AG04450 (cell line): ENCODE measurements at places on chromosomes 16 and 17. TPM values are rescaled to one million over a fixed set of nuclear protein-coding genes. Genes with fewer than 3 reads are reported as not detected.

The GPATCH8 gene
- 16.3 and 16.4 TPM in 2 replicates for polyA plus RNA-seq

- DNase-seq: no peak
Measured at GRCh38 chr16:68707340-68708152, 29.5 kb upstream of the CDH1 start.

DNA sequence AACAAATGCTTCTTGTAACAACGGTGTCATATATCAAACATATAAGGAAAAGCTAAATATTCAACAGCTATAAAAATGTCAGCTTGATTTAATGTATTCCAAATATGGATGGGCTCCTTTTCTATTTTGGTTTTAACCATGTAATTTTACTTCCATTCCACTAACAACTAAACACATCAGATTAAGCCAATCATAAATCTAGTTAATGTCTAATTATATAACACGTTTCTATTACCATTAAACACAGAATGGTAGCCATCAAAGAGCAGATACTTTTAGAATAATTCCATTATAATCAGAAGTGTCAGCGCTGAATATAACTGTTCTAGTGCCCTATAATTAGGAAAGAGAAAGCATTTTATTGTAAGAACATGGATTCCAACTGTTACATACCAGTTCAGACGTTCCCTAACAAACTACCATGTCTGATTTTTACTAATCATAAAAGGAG is 10.0 kb downstream of the CMC2 start:
- no peak for DNase-seq

The RAC3 gene
- polyA plus RNA-seq: 12.9 and 18.7 TPM in 2 replicates

- DNase-seq: no peak
Measured at GRCh38 chr17:52138752-52139151, 19.8 kb downstream of the CA10 start.

The HOXB4 gene
- polyA plus RNA-seq: 5.8 and 6.1 TPM in 2 replicates

GRCh38 chr17:64978138-64978537 is 58.9 kb upstream of the LRRC37A3 start:
- no peak for DNase-seq

The TPSD1 gene
- polyA plus RNA-seq: not detected in 2 replicates

- DNase-seq: no peak
Measured at GRCh38 chr16:1430759-1431496, at the start of gene PERCC1. PERCC1 (plus strand) TSS chr16:1431078; CDS start chr16:1432594, 1,516 bp downstream.

- peak; percentile 32 for DNase-seq
Measured at GRCh38 chr16:87060034-87060986, 256.9 kb downstream of the C16orf95 start.

- DNase-seq: no peak
Measured at GRCh38 chr17:53321651-53322050, 501.1 kb upstream of the KIF2B start.

GRCh38 chr16:4147236-4147635 is 31.0 kb upstream of the ADCY9 start:
- no peak for DNase-seq

- DNase-seq: no peak
Measured at GRCh38 chr17:79799174-79799537, 2.3 kb upstream of the CBX8 start.

DNA sequence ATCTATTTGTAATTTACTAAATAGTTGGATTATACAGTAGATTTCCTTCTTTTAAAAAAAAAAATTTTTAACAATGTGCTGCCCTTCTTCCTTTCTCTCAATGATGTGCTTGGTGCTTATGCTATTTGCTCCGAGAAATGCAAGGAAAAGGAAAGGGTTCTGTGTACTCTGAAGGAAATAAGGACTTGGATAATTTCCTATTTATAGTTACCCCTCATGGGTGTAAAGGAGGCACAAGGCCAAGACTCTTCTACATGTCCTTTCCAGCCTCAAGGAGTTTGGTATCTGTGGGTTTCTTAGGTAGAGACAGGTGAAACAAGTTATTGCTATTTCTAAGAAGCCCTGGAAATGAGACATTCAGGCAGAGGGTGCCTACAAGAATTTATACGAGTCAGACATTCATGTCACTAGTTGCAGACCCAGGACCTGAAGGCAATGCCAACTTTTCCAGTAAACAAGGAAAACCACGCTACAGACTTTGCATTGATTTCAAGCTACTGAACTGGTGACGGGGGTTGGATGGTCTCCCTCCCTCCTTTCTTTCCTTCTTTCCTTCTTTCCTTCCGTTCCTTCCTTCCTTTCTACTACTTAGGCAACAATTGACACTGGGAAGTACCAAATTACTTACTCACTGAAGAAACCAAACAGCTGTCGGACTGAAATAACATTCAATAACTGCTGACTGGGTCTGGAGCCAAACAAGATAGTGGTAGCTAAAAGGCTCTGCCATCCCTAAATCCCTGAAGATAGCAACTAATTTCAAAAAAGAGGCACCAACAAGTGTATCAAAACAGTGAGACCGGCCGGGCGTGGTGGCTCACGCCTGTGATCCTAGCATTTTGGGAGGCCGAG is 33.8 kb upstream of the GHDC start:
- no peak for DNase-seq

DNA sequence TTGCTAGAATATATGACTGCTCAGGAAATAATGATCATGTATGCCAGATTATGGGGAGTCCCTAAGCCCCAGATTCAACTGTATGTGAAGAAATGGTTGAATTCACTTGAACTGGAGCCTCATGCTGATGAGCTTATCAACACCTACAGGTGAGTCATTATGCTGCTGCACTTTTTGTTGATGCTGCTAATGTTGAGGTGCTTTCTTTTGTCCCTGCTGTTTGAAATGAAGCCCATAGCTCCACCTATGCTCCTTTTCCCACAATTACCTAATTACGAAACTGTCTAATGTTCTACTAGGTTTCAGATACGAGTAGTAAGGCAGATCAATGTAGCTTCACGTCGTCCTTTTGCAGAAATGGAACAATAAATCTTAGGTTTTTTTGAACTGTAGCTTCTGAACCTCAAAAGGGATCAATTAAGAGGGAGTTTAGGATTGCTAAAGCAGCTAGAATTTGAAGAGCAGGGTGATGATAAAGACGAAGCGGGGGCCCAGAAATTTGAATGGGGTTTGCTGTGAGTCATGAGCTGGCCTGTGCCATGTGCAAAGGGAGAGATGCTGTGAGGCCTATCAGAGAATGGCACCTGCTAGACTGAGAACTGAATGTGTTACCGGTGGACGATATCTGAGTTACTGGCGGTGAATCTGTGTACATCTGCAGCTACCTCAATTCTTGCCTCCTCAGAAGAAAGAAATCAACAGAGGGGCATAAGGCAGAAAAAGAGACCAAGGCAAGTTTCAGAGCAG is 6.1 kb upstream of the UQCRC2 start:
- DNase-seq: no peak

The ZFPM1 gene
- 0.20 TPM in 2 replicates for polyA plus RNA-seq

The CACNB1 gene
- 3.2 and 3.7 TPM in 2 replicates for polyA plus RNA-seq

- DNase-seq: no peak
Measured at GRCh38 chr17:59349178-59349577, 17.7 kb downstream of the YPEL2 start.

The C1QTNF8 gene
- not detected in 2 replicates for polyA plus RNA-seq

The PRAC1 gene
- polyA plus RNA-seq: not detected in 2 replicates

DNA sequence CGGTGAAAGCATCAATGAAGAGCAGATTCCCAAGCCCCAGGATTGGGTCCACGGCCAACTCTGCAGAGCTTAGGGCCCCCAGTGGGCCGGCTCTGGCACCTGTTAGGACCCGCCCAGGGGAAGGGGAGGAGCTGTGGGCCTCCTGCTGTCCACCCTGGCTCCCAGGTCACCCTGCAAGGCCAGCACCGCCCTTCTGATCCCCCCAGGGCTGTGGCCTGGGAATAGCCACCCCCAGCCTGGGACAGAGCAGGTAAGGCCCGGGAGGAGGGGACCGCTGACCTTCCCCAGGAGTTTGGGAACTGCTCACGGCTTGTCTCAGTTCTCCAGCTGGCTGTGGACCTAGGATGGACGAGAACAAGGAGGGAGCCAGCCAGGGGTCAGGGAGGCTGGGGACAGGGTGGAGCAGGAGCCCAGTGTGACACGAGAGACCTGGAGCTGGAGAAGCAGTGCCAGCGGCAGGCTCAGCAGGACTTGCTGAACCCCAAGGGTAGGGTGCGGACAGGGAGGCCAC is 39.3 kb upstream of the SLC38A10 start:
- no peak for DNase-seq

The MAP2K3 gene
- polyA plus RNA-seq: 13.7 and 24.0 TPM in 2 replicates

The XYLT1 gene
- polyA plus RNA-seq: 6.7 and 9.2 TPM in 2 replicates

GRCh38 chr17:59332749-59333377 is 1.4 kb downstream of the YPEL2 start:
- DNase-seq: no peak

- DNase-seq: no peak
Measured at GRCh38 chr16:10943064-10943353, 741 bp upstream of the DEXI start.

The KRT10 gene
- polyA plus RNA-seq: 35.4 and 35.8 TPM in 2 replicates

- DNase-seq: no peak
Measured at GRCh38 chr16:10529895-10530669, 50.3 kb downstream of the EMP2 start.

GRCh38 chr16:84758627-84759026 is 58.8 kb downstream of the USP10 start:
- DNase-seq: no peak

- no peak for DNase-seq
Measured at GRCh38 chr16:24478401-24478800, 61.0 kb upstream of the RBBP6 start.

The MAZ gene
- 58.4 and 79.6 TPM in 2 replicates for polyA plus RNA-seq

The PIPOX gene
- 0.74 and 0.79 TPM in 2 replicates for polyA plus RNA-seq

GRCh38 chr17:30000755-30001257 is 59.4 kb downstream of the EFCAB5 start:
- DNase-seq: no peak

GRCh38 chr16:74462361-74462760 is 41.1 kb upstream of the CLEC18B start:
- DNase-seq: no peak

The MMP15 gene
- polyA plus RNA-seq: 0.60 and 0.88 TPM in 2 replicates

The CCDC200 gene
- not detected in 2 replicates for polyA plus RNA-seq

The KRT20 gene
- not detected in 2 replicates for polyA plus RNA-seq

DNA sequence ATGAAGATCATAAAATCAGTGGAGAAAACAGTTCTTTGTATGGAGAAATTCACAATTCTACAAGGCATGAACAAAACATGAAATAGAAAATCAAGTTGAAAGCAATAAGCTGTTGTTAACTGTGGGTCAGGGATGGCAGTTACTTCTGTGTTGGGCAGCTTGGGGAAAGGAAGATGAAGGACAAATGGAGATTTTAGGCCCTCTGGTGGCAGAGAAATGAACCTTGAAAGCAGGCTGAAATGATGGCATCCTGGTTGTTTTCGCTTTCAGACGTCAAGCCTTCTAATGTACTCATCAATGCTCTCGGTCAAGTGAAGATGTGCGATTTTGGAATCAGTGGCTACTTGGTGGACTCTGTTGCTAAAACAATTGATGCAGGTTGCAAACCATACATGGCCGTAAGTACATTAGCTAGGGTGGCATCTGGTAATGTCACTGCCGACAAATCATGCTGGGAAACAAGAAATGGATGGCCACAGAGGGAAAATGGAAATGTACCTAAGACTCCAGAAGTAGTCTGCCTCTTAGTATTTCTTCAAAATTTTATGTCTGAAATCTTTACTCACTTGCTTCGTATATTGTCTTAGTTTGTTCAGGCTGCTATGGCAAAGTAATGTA is 108.9 kb downstream of the MAP2K6 start:
- peak; percentile 24 for DNase-seq

GRCh38 chr16:23110257-23110899 is 38.9 kb downstream of the USP31 start:
- DNase-seq: no peak

- peak; percentile 93 for DNase-seq
Measured at GRCh38 chr17:45073414-45074070, 12.4 kb downstream of the NMT1 start.

The TEKT5 gene
- 0.05 and 0.15 TPM in 2 replicates for polyA plus RNA-seq

- no peak for DNase-seq
Measured at GRCh38 chr17:77854083-77854758, 104.3 kb upstream of the TNRC6C start.

The CACNG3 gene
- polyA plus RNA-seq: not detected in 2 replicates

DNA sequence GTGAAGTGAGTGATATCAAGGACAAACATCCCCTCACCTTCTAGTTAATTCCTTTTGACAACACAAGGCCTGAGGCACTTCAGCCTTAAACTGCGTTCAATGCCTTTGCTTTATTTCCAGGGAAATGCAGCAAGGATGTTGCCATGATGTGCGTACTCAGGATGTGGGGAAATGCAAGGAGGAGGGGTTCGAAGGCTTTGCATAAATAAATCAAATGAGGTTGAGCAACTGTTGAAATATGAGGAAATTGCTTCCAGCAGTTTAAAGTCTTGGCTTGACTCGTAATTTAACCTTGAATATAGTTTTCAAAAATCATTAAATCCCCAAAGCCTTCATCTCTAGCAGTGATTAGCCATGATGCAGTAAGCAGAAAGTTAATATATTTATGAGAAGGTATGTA is 81.8 kb upstream of the CCL2 start:
- DNase-seq: peak; percentile 55

DNA sequence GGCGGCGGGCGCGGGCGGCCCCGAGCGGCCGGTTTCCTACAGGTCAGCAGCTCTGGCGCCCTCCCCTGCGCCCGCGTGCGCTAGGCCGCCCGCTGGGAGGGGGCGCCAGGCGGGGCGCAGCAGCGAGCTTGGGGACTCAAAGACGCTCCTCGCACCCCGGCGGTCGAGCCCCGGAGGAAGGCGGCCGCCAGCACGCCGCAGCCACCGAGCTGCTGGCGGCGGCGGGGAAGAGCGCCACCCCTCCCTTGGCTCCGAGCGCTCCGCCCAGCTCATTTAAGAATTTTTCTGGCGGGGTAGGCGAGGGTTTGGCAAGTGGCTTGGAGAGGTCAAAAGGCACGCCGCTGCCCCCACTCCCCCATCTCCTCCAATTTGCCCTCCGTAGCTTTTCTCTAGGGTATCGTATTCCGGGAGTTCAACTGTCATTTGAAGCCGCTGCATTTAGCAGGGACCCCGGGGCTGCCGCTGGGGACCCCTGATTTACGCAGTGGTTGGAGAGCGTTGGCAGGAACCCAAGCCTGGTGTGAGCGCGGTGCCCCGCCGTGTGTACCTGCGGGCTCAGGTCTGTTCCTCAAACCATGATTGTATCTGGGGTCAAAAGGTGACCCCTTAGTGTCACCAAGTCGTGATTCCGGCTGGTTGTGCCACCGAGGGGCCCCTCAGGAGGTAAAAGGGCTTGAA is 59.5 kb upstream of the GSE1 start:
- no peak for DNase-seq

The STX1B gene
- polyA plus RNA-seq: 4.2 and 4.8 TPM in 2 replicates

DNA sequence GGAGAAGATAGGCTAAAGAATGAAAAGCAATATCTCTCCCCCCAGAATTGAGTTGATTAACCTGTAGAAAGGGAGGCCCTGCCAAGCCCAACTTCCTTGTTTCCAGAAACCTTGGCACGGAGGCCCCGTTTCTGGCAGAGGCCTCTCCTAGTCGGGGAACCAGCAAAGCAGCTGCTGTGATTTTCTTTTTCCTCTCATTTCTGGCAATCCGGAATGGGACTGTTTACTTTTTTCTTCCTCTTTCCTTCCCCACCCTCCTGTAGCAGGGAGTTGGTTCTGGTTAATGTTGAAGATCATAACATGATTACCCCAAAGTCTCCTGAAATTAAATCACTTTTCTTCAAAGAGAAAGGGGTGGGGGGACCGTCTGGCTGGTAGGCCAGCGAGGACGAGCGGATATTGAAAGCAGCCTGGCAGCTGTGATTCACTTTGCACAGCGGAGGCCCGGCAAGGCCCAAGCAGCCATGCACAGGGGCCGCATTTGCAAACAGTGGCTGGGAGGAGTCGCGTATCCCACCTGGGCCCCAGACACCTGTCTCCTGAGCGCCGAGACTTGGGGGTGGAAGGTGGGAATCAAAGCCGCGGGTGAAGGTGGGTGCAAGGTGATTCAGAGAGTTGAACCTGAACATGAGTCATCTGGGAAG is 51.5 kb downstream of the NTN1 start:
- DNase-seq: no peak

The CD300LB gene
- polyA plus RNA-seq: not detected in 2 replicates

The KRTAP2-3 gene
- polyA plus RNA-seq: 1.3 and 2.5 TPM in 2 replicates
